ENCODE measurements at places on chromosomes 7 and 10.
A peak's percentile ranks its signal among the peaks of the same experiment; 100 is the strongest.

DNA sequence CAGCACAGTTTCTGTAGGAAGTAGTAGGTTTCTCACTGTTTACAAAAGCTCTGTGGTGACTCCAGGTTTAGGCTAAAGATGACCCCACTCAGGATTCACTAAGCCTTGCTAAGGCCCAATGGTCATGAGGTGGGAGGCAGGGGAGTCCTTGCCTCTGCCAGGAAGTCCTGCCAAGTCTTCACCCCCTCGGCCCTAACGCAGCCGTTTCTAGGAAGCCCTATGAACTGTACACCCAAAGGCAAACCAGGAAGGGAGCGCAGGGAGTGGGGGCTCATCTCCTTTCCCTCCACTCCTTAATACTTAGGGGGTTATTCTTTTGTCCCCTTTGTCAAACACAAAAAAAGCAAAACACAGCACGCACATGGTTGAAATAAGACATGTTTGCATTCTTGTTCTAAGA, 64.6 kb downstream of the CTBP2 start:
- no peak for DNase-seq

- no peak for DNase-seq
Measured at GRCh38 chr7:152399344-152399743, 36.5 kb downstream of the KMT2C start.

DNA sequence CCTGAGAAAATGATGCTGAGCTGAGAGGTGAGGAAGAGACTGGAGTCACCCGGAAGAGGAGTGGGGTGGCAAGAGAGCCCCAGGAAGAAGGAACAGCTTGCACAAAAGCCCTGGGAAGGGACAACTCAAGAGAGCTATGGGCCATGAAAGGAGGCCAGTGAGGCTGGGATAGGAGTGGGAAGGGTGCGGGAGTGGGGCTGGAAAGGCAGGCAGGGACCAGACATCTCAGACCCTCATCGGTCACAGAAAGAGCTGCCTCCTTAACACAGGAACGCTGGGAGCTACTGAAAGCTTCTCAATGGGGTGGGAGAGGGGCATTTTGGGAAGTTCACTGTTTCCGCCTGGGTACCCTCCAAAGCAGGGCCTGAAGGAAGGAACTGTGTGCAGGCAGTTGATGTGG, 122.0 kb upstream of the UNC5B start:
- no peak for DNase-seq

- DNase-seq = no peak
Measured at GRCh38 chr10:49758249-49758930, 3.7 kb downstream of the OGDHL start.

DNA sequence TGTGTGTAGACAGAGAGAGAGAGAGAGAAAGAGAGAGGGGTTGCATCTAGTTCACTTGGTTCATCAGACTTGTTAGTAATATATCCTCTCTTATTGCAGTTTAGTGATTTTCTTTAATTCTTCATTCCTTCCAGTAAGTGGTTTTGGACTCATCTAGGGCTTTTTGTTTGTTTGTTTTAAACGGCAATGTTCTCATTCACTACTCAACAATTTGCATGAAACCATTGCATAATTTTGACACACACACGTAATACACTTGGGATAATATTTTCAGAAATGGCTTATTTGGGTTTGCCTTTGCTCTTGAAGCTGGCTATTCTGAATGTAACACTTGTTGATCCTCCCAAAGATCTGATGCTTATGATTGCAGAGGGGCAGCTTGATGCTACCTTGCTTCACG, 16.4 kb upstream of the ZNF32 start:
- no peak for DNase-seq

DNA sequence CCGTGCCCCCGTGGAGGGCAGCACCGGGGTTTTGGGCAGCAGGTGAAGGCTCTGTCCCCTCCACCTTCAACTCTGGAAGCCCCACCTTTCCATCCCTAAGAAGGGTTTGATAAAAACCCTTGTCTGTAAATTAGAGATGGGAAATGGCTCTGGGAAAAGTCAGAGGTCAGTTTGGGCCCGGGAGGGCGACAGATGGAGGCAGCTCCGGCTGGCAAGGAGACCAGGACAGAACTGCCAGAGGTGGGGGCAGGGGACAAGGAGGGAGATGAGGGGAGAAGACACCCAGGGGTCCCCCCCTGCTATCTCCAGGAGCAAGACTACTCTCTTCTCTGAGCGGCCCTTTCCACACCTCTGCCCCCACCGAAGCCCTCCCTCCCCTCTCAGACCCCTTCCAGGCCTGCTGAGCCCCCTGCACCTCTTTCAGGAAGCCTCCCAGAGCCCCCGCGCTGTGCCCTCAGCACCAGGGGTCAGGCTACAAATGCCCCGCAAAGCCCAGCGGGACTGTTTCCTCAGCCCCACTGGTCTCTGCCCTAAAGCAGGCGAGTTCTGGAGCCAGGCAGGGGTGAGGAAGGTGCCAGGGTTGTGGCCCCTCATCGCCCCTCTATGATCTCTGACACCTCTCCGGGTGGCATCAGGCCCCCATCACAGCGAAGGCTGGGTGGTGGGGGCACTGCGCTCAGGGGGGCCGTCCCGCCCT, 980 bp upstream of the SH2B2 start:
- no peak for DNase-seq

- DNase-seq = no peak
Measured at GRCh38 chr7:20083781-20084180, 133.4 kb downstream of the MACC1 start.

DNA sequence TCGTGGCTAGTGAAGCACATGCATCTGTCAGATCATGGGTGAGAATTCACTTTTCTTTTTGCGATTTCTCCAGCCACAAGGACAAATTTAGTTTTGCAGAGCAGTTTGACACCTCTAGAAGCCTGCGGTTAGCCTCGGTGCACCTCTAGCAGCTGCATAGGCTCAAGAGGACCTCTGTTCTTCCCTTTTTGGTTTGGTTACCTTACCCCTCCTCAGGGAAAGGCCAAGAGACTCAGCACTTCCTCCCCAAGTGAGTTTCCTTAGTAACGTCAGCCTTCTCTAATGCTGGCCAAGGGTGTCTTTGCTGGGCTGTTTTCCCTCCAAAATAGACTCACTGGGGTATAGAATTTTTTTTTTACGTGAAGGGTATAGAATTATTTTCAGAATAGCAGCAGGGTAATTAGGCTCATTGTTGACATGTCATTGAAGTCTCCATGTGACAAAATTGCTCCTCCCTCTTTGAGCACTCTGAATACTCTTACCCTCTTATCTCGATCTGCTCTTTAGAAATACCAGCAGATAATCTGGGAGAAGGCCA, 97.8 kb downstream of the AUTS2 start:
- no peak for DNase-seq

DNA sequence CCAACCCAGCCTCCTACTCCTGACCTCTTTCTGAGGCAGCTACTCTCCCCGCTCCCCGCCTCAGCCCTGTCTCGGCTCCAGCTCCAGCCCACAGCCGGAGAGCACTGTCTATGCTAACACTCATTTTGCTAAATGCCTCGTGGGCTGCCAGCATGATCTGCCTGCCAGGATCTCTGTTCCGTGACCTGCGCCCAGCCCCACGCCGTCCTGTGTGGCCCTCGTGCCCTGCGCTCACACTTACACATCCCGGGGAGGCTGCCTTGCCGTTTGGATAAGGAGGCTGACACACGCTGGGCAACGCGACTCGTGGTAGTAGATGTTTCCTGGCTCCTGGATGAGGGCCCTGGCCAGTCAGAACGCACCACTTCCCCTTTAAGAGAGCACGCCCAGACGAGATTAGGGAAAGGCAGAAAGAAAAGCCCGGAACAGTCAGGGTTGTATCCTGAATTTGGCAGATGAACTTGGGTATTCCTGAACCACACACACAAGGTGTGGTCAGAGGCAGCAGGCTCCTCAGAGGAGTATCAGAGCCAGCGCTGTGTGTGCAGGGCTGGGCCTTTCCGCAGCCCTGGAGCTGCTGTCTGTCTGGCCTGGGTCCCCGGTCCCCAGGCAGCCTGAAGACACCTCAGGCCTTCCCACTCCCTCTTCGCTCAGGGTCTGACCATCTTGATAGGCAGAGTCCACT, 97.7 kb upstream of the EFCAB10 start:
- no peak for DNase-seq

GRCh38 chr10:70866424-70866823, 21.9 kb downstream of the PCBD1 start:
- no peak for DNase-seq

- peak; percentile 45 for DNase-seq
Measured at GRCh38 chr10:122864901-122865300, 14.5 kb downstream of the FAM24B start.

- DNase-seq = no peak
Measured at GRCh38 chr10:34641913-34642558, 173.1 kb downstream of the PARD3 start.

GRCh38 chr7:46705386-46706255, 784.5 kb upstream of the IGFBP3 start:
- peak; percentile 5 for DNase-seq

DNA sequence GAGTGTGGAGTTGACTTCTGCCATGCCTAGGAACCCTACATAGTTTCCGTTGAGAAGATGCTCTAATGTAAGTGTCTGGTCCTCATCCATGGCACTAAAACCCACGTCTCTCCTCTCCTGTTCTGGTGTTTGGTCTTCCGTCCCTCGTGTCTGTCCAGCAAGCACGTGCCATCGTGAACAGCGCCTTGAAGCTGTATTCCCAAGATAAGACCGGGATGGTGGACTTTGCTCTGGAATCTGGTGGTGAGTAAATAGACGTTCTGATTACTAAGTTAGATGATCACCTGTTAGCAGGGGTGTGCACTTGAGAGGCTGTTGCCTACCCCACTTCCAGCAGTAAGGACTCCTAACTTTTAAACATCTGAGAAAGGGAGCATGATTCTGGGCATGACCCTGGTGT, 15.1 kb upstream of the GET4 start:
- no peak for DNase-seq

GRCh38 chr7:100220586-100221230, 959 bp downstream of the PVRIG start:
- DNase-seq = no peak

DNA sequence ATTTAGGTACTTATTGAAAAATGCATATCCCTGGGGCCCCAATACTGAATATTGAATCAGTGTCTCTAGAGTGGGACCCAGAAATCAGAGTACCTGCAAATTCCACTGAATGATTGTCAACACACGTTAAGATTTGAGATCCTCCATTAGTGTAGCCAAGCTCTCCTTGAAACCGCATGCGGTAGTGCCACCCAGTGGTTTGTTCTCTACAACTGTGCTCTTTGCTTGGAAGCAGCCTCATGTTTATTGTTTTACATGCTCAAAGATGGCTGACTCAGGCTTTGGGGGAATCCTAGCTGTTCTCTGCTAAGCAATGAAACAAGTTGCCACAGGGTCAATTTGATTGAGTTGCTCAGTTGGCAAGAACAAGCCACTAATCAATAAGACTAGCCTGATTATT, 340.2 kb upstream of the CELF2 start:
- DNase-seq = no peak

DNA sequence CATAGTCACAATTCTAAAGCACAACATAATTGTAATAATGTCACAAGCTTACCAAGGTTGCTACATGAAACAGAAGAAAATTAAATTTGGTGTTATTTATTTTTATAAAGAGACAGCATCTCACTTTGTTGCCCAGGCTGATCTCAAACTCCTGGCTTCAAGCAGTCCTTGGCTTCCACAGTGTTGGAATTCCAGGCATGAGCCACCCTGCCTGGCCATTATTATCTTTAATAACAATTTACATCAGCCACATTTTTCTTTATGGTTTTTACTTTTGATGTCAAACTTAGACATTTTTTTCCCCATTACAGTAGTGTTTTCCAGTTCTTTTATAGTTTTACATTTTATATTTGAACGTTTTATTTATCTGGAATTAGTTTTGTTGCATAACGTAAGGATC, 46.7 kb downstream of the BMPR1A start:
- DNase-seq = no peak

- DNase-seq = peak; percentile 38
Measured at GRCh38 chr7:116122972-116123595, 87.3 kb upstream of the TES start.

DNA sequence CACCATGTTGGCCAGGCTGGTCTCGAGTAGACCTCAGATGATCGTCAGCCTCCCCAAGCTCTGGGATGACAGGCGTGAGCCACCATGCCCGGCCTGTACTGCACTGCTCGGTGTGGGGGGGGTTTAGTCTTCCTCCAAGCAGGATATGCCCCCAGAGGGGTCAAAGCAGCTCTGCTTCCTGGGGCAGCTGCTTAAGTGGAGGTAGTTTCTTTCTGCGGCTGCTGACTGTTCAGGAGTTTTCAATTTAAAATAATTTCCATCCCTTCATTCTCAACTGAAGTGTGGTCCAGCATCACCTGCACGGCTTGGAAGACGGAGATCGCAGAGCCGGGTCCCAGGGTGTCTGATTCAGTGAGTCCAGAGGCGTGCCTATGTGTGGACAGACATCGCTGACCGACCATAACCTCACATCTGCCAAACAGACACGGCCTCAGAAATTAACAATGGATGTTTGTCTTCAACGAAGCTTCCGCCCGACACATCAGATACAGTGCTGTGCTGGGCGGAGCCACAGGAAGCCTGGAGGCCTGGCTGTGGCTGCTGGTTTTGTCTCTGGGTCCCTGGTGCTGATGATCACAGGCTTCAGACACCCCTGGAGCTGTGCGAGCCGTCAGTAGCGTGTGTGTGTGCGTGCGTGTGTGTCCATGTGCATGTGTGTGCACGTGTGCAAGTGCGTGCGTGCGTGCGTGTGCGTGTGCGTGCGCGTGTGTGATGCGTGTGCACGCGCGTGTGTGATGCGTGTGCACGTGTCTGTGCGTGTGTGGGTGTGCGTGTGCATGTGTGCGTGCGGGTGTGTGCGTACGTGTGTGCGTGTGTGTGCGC, 226.5 kb upstream of the PITRM1 start:
- DNase-seq = no peak

DNA sequence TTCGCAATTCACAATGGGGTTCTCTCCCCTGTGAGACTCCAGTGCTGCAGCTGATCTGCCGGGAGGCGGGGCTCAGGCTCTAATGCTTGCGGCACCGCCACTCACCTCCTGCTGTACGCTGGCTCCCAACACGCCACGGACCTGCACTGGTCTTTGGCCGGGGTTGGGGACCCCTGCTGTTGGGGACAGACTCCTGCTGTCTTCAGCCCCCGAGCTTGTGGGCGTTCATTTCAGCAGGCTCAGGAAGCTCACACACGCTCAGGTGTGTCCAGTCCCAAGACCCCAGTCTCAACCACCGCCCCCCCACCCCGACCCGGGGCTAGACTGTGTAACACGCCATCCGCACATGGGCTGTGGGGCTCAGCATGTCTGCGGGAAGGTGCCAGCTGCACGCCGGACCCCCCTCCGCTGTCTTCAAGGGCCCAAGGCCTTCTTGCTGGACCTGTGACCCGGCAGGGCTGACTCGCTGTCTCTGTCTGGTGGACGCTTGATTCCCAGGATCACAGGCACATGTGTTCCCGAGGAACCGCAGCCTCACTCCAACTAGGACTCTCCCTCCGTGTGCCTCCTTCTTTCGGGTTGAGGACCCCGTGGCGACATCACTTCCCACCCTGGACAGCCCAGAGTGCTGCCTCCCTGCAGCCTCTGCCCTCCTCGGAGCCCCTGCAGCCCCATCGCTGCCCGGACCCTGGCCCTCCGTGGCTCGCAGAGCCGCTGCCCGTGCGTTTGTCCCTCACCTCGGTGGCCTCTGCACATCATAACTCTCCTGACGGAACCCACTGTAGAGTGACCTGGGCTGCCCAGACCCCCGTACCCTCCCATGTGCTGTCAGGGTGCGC, 106.4 kb downstream of the DNAJB6 start:
- no peak for DNase-seq

Data from HFFc6 (cell line).